Glomerular endothelial cell (primary cell): ENCODE measurements at places on chromosomes 1 and 21. TPM values are rescaled to one million over a fixed set of nuclear protein-coding genes. Genes with fewer than 3 reads are reported as not detected.
A peak's percentile ranks its signal among the peaks of the same experiment; 100 is the strongest.

DNA sequence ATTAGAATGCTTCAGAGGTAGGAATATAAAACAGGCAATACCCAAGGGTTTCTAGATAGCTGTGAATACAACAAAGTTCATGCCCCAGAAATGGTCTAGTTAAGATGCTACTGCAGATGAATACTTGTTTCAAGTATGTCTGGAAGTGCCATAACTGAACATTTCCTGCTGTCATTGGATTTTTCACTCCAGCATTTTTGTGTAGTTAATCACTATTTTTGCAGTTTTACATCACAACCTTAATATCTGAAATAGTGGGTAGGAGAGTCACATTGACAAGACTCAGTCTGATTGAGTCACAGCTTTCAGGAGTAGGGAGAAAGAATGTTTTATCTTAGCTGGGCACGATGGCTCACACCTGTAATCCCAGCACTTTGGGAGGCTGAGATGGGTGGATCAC is 126.4 kb upstream of the C1orf21 start:
- no peak for DNase-seq

GRCh38 chr1:7705048-7705907 is 65.8 kb upstream of the VAMP3 start:
- no peak for DNase-seq

GRCh38 chr21:32456497-32456918 is 44.0 kb downstream of the EVA1C start:
- no peak for DNase-seq

DNA sequence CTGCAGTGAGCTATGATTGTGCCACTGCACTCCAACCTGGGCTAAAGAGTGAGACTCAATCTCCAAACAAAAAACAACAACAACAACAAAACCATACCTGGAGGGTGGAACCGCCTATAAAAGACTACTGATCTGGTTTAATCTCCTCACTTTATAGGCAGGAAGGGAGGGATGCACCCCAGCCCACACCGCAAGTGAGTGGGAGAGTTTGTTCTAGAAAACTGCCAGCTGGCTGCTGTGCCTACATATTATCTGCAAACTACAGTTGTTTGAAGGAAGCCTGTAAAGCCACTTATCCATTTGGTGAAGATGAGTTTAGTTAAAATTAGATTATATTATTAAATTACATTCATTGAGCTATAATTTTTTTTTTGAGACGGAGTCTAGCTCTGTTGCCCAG is 9.1 kb upstream of the SRSF10 start:
- DNase-seq, result no peak

DNA sequence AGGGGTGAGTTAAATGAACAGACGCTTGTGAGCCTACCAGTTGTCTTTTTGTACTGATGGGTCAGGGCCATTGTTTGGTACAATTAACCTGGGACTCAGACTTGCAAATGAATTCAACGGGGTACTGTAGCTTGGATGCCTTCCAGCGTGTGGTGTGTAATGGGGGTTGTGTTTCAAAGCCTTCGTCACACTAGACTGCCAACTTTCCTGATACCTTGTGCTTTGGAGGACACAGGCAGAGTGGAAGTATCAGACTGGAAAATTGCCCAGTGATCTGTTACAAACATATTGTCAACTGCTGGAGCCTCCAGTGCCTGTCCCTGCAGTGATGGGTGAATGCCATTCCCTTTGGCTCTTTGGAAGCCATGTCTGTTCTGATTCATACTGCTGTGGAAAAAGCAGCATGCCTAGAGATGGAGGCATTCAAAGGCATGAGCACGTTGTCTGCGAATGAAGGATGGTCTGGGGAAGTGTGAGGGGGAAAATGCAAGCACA is 384.5 kb downstream of the LMX1A start:
- DNase-seq, result no peak

DNA sequence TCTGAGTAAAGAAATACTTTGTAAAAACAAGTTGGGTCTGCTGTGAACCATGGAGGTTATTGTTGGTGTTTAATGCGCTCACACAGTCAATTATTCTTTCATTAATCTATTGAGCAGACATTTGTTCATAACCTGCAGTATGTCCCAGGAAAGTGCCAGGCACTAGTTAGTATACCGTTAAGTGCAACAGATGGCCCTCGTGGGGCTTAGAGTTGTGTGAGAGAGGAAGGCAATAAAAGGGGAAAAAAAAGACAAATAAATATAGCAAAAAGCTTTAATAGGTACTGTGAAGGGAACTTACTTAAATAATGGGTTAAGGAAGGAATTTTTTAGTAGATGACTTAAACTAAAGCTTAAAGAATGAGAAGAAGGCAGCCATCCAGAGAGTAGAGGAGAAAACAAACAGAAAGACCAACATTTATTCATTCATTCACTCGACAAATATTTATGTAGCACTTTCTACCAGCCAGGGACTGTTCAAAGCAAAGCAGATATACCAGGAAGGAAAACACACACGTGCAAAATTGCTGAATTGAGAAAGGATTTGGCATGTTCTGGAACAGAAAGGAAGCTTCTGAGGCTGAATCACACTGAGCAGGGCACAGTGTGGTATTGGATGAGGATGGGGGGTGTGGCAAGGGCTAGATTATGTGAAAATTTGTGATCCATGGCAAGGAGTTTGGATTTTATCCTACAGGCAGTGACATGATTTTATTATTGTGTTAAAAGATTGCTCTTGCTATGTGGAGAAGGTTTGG is 296.1 kb upstream of the SGIP1 start:
- DNase-seq, result no peak

DNA sequence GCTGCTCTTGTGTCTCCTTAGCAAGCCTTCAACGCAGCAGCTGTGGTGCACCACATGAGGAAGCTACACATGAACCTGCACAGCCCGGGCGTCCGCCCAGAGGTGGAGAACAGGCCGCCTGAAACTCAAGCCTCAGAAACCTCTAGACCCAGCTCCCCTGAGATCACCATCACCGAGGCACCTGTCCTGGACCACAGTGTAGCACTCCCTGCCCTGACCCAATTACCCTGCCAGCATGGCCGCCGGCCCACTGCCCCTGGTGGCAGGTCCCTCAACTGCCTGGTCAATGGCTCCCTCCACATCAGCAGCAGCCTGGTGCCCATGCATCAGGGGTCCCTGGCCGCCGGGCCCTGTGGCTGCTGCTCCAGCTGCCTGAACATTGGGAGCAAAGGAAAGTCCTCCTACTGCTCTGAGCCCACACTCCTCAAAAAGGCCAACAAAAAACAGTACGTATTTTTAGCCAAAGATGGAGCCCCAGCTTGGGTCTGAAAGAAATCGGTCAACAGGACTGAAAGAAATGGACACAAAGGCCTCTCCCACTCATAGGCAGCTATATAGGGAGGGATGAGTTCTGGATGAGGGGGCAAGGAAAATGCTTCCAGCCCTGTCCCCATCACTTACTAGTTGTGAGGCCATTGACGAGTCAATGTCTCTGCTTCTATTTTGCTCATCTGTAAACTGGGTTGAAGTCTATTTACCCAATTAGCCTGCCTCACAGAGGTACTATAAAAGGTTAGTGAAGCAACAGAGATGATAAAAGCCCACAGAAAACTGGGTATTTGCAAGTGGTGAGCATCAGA is 28.5 kb downstream of the CAMK1G start:
- no peak for DNase-seq

- no peak for DNase-seq
Observed at GRCh38 chr1:166874464-166874863, 1.6 kb downstream of the TADA1 start.

DNA sequence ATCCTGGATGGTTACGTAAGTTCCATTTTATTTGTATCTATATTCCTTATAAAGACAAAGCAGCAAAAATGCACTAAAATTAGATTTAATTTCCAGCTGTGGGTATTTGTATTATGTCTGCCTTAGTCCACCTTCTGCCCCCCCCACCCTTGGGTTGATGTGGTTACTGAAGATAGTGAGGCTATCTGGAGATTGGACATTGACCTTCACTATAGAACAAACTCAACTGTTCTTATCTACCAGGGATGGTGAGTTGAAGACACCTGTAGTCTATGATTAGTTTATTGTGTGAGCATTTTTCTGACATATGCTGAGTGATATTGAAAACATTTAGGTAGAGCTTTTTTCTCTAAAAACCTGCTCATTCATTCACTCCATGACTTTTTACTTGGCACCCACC is 122.2 kb downstream of the NFIA start:
- no peak for DNase-seq

DNA sequence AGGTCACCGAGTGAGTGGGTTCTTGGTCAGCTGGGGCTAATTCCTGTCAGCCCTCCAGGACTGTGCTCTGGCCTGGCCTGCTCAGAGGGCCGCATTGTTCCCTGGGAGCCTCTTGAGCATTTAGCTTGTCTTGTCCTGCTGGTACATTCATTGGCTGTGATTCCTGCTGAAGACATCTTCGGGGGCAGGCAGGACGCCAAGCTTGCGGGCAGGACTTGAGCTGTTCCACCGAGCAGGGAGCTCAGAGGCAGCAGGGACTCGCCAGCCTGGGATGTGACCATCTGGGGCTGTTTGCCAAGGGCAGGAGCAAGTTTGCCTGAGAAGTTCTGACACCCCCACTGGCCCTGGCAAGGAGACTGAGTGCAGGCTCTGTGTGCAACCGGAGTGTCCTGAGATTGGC is 7.0 kb upstream of the SLC26A9 start:
- no peak for DNase-seq

DNA sequence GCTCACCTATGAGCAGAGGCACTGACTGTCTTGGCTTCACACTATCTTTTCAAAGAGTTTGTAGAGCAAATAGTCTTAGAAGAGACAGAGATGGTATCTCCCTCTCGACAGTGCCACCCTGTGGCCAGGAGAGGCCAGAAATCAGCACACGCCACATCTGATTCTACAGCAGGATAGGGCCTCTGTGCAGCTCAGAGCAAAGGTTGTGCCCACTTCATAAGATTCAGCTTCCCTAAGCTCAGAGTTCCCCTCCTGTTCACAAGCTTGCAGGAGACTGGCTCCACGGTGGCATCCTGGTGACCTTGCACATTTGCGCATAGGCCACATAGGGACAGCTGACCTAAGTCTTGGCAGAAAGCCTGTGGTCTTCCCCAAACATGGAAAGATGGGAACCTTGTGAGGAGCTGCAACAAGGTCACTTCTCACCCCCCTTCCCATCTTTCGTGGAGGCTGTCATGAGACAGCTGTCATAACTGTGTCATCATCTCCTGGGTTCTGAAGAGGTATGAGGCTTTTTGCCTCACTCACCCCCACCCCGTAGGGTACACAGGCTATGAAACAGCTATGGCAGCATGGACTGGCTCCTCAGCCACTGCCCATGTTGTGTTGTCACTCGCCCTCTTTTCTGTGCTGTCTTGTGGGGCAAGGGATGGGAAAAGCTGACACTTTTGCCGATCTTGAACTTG is 3.0 kb downstream of the ITLN2 start:
- peak; percentile 7 for DNase-seq

GRCh38 chr21:19507682-19508260 is 1104.2 kb upstream of the TMPRSS15 start:
- no peak for DNase-seq

DNA sequence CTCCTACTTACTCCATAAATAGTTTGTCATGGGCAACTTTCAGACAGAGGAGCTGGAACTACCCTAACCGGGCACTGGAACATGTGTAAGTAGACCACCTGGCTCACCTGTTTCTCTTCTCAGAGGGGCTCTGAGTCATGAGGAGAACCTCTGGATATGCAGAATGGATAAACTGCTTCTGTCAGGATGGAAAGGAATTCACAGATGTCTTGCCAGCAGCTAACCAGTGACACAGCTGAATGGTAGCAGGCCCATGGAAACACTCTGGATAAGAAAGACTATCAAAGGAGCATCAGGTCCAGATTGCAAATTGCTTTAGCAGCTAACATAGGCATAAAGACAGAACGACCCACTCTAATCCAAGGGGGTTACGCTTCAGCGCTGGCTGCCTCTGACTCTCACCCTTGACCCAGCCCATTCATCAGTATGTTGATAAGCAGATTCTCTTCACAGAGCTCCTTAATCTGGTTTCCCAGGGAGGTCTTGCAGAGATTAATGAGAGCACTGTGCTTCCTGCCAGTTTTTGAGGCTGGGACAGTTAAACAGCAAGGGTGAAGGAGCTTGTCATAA is 54.2 kb downstream of the HIVEP3 start:
- no peak for DNase-seq

- no peak for DNase-seq
Observed at GRCh38 chr21:14602382-14602958, 56.4 kb upstream of the SAMSN1 start.

- no peak for DNase-seq
Observed at GRCh38 chr1:19088717-19089442, 121.2 kb downstream of the UBR4 start.

GRCh38 chr21:41444703-41445464 is 18.8 kb downstream of the MX1 start:
- DNase-seq, result no peak

- no peak for DNase-seq
Observed at GRCh38 chr21:19608101-19608621, 1204.6 kb upstream of the TMPRSS15 start.

- no peak for DNase-seq
Observed at GRCh38 chr21:31908106-31909031, 35.5 kb downstream of the HUNK start.

- no peak for DNase-seq
Observed at GRCh38 chr1:77310924-77311323, 29.1 kb downstream of the AK5 start.

DNA sequence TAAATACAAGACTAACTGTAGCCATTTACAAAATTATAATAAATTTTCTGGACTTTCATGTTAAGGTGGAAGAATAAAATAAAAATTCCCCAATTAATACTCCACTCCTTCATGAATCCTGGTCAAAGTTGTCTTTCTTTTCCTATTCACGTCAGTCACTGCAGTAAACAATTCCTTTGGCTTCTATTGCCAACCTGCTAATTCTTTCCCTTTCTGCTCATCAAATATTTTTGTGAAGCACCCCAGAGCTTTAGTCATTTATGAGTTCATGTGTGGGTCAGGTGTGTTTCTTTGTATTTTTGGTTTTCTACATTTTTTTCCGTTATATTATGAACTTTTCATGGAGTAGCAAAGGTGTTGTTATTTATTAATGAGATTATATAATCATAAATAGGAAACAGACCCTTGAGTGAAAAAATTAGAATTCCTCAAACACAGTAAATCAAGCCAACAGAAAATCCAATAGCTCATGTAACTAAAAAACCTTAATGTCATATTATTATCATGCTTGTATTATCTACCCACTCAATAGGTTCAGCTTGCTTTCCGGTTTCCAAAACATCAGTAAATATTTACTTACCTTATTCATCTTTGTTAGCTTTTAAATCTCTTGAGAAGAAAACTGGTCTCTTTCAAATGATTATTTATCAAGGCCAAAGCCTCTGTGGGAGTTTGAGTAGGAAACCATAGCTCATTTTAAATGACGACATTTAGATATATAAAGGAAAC is 29.6 kb upstream of the PLA2G4A start:
- DNase-seq, result no peak

GRCh38 chr1:207848234-207848633 is 62.7 kb downstream of the CD34 start:
- DNase-seq, result peak; percentile 74

GRCh38 chr1:98557895-98558294 is 103.6 kb upstream of the SNX7 start:
- DNase-seq, result no peak

- DNase-seq, result no peak
Observed at GRCh38 chr1:170096806-170097340, 22.4 kb upstream of the KIFAP3 start.

The CDC42SE1 gene
- total RNA-seq, result 69.4 and 73.9 TPM in 2 replicates

The CCDC17 gene
- total RNA-seq, result 0.82 and 1.9 TPM in 2 replicates

The ARHGEF10L gene
- 16.6 and 20.4 TPM in 2 replicates for total RNA-seq

The SLC9C2 gene
- total RNA-seq, result not detected in 2 replicates

The RHEX gene
- not detected in 2 replicates for total RNA-seq

The RGS16 gene
- 1.0 and 2.2 TPM in 2 replicates for total RNA-seq
